Brain (organoid and tissue), 16 donors: ENCODE measurements at places on chromosomes 1 and 21. TPM values are rescaled to one million over a fixed set of nuclear protein-coding genes. Genes with fewer than 3 reads are reported as not detected.

DNA sequence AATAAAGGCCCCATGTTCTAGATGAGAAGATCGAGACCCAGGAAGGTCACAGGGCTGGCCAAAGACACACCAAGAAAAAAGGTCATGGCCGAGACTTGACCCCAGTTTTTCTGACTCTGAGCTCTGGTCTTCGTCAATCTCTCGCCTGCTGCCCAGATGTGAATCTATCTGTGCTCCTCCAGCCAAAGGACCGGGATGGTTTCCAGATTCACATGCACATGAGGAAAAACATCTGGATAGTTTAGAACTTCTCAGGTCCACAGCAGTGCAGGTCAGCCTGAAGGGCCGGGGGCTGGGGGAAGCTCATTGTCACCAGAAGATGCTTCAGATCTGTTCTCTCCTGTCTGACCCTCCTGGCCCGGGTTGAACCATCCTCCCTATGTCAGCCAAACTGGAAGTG is 49.0 kb downstream of the KCNN3 start:
- DNase-seq = no peak

The PGBD5 gene
- polyA plus RNA-seq = 38.5 TPM

The IGSF5 gene
- polyA plus RNA-seq = 0.53 TPM

- no peak for DNase-seq
Measured at GRCh38 chr1:32997381-32997891, 32.8 kb upstream of the RNF19B start.

GRCh38 chr1:84352298-84353106 is 45.8 kb upstream of the DNASE2B start:
- no peak for DNase-seq

DNA sequence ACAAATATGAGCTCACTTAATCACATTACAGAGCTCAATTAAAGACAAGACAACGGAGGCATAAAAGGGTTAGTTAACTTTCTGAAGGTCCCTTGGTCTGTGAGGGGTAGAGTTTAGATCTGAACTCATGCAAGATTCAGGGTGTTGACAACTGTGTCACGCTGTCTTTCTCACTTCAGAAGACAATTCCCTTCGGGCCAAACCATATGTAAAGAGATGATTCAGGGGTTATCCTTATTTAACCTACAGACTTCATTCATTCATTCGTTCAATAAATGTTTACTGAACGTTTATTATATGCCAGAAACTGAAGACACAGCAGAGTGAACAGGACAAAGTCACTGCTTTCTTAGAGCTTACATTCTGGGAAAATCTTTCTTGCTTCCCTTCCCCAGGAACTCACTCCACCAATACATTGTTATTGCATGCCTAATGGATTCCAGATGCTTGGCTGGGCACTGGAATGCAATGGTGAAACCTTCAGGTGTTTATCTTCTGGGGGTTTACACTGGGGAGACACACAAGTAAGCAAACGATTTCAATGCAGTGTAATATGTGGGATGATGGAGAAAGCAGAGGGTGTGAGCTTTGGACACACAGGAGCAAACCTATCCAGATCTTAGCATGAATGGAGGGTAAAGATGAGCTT is 6.4 kb downstream of the XCL1 start:
- no peak for DNase-seq

GRCh38 chr1:200048244-200048643 is 20.7 kb downstream of the NR5A2 start:
- no peak for DNase-seq

DNA sequence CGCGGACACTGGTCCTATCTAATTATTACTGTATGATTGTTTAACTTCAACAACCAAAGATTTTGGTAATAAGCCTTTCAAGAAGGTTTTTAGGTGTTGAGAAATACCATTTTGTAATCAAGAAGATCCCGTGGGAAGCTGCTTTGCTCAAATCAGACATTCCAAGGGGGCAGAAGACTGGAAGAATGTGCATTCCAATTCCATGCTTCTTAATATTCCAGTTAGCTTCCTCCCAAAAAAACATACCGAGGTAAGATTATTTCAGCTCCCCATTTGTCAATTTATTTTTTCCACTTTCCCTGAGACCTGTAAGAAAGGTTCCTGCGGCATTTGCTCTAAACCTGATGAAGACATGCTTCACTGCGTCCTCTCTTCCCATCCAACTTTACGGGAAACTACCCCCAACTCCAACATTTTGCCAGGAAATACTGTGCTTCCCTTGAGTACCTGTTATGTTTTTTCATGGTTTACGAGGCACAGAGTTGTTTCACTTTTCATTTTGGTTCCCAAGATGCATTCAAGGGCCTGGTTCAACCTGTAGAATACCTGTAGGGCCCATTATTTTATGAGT is 4.1 kb downstream of the CNN3 start:
- no peak for DNase-seq

- no peak for DNase-seq
Measured at GRCh38 chr1:213376862-213377372, 325.9 kb downstream of the RPS6KC1 start.

GRCh38 chr1:65066766-65067490 is 81.1 kb upstream of the AK4 start:
- DNase-seq = peak; percentile 85

The LCE2A gene
- polyA plus RNA-seq = not detected

DNA sequence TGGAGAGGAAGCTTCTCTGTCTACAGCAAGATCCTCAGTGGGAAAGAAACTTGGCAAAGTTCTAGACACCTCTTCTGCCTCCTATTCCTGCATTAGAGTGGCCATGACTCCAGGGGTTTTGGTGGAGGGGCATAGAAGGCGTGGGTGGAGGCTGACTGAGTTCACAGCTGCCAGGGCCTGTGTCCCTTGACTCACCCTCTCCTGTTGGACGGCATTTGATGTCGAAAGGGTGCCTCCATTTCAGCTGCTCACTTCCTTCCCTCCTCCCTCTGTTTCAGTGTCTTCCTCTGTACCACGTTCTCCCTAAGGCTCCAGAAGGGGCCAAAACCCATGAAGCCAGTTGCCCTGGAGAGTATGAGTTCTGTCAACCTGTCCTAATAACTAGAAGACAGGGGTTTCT is 632 bp downstream of the TMEM79 start:
- no peak for DNase-seq

GRCh38 chr1:185846672-185847444 is 112.7 kb downstream of the HMCN1 start:
- DNase-seq = no peak

- no peak for DNase-seq
Measured at GRCh38 chr1:206722751-206723461, 38.2 kb downstream of the MAPKAPK2 start.

DNA sequence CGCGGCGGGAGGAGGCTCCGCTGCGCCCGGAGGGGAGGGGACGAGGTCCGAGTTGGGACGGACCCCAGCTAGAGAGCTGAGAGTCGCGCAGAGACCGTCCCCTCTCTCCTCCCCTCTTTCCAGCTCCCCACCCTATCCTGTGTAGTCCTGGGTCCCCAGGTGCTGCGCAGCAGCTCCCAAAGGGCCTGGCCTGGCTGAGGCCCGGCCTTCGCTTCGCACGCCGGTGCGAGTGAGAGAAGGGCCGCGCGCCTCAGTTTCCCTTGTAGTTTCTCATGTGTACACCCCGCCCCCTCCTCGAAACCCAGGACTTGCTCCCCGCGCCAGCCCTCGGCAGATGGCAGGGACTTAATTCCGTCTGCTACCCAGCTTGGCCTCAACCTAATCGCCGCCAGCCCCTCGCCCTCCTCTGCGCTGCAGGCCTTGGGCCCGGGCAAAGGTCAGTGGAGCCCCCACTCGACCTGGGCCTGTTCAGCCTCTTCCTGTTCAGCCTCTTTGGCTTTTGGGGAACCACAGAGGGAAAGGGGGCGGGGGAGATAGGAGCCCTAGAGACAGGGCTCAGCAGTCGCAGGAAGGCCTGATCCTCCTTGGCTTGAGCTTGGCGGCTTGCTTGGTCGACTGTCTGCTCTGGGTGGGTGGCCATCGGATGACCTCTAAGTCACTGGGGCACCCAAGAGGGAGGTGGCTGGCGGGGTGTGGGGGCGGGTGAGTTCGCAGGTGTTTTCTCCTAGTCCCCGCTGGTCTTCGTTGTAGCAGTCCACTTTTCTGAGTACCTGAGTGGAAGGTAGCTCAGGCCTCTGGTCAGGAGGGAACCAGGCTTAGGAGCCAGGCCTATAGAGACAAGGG is 1.0 kb downstream of the ZNF687 start:
- peak; percentile 31 for DNase-seq

The NR1I3 gene
- not detected for polyA plus RNA-seq

- DNase-seq = no peak
Measured at GRCh38 chr1:212214325-212214724, 70.9 kb upstream of the PPP2R5A start.

GRCh38 chr1:224524679-224525078 is 90.1 kb upstream of the WDR26 start:
- DNase-seq = no peak

The S100B gene
- polyA plus RNA-seq = 549 TPM

DNA sequence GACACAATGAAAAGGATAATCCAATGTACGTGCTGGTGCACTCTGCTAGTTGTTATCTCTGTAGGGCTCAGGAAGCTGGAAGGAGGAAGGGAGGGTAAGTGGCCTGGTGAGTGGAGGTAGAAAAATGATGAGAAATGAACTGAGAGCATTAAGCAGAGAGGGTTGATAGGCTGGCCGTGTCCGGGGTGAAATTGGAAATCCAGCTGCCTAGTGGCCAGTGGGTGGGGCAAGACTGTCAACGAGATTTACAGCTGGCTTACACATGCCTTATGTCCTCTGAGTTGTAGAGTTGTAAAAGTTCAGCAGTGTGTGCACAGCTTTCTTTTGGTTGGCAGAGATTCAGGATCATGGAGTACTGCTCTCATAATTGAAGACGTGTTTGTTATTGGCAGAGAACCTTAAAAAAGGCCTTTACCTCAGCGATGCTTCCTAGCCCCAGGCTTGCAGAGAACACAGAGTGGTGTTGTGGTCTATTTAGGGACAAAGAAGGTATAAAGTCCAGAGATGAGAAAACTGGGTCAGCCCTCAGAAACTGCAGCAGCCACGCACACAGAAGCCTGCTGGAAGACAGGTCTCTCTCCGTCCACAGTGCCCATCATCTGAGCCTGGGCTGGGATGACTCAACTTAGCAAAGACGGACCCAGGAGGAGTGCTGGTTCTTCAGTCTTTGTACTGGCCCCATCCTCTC is 132.4 kb downstream of the EDEM3 start:
- DNase-seq = no peak

The IGSF9 gene
- polyA plus RNA-seq = 43.9 TPM

GRCh38 chr21:40242586-40243265 is 375.5 kb downstream of the PCP4 start:
- DNase-seq = no peak

The GUCA2B gene
- polyA plus RNA-seq = not detected

- DNase-seq = no peak
Measured at GRCh38 chr1:115685029-115685705, 43.4 kb downstream of the VANGL1 start.

- DNase-seq = no peak
Measured at GRCh38 chr1:158329733-158330132, 1.6 kb downstream of the CD1B start.

- DNase-seq = no peak
Measured at GRCh38 chr1:201660931-201661822, 122.2 kb downstream of the NAV1 start.

GRCh38 chr1:155871390-155871789 is 12.0 kb downstream of the SYT11 start:
- DNase-seq = peak; percentile 94

The CFAP74 gene
- 0.93 TPM for polyA plus RNA-seq

The CA6 gene
- polyA plus RNA-seq = not detected

DNA sequence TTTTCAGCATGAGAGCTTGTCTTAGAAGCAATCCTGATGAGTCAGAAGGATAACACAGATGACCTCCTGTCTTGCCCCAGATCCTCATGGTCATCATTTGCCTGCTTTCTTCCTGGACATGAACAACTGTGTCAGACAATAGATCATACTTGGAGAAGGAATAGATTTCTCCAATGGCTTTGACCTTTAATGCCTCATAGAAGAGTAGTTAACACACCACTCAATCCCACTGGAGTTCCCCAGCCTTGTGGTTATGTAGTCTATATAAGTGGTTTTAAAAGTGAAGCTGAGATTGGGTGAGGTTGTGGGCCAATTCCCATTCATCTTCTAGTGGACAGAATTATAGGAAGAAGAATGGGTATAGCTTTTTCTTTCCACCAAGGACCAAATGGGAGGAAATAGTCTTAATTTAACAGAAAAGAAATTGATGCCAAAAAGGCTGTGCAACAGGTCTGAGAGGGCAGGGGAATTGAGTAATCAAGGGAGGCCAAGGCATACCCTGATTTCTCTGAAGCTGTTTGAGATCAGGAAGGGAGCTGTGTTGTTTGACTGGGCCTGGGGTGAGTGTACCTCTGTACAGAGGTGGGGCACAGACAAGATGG is 14.4 kb downstream of the PRCC start:
- no peak for DNase-seq

The CCDC17 gene
- polyA plus RNA-seq = 0.10 TPM

The HLX gene
- polyA plus RNA-seq = 1.8 TPM

GRCh38 chr1:226639631-226640061 is 91.1 kb downstream of the STUM start:
- DNase-seq = no peak

The RNU1-1 gene
- not detected for polyA plus RNA-seq

The ANGPTL1 gene
- 0.14 TPM for polyA plus RNA-seq

The SYPL2 gene
- polyA plus RNA-seq = 0.22 TPM

The MIXL1 gene
- polyA plus RNA-seq = not detected

DNA sequence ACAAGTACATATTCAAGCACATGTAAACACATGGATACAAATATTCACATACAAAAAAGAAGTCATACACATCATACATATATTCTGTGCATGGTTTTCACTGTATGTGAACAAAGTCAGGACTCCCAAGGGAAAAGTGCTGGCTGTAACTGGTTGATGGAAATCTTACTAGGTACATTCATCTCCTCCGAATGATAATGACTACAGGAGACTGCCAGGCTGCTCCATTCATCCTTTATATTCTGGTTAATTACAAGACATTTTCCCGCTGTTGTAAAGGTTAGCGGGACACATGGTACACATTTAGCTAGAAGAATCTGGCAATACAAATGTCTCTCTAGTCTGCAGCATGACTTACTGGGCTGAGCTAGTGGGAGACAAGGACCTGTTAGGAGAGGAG is 26.2 kb upstream of the HMGB4 start:
- no peak for DNase-seq

- no peak for DNase-seq
Measured at GRCh38 chr1:209870151-209870831, 42.5 kb downstream of the UTP25 start.

- no peak for DNase-seq
Measured at GRCh38 chr1:221053889-221054288, 174.6 kb downstream of the HLX start.

The BROX gene
- polyA plus RNA-seq = 13.8 TPM

The C1orf141 gene
- not detected for polyA plus RNA-seq

The OPRD1 gene
- 1.9 TPM for polyA plus RNA-seq

DNA sequence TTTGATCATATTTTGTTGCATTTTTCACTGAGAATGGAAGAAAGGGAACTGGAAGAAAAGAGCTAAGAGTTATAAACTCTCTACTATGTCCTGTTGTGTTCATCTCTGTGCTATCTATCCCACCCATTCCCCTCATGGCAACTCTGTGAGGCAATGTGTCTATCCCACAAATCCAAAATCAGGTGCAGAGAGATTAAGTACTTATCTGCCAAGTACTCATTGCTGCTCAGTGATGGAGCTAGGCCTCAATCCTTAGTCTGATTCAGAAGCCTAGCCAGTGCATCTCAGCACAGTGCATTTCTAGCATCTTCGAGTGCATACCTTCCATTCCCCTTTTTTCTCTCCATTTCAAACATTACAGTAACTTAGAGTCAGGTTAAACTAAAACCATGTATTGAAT is 270.6 kb downstream of the TPR start:
- DNase-seq = no peak
